ENCODE measurements at places on chromosomes 5 and 9.

GRCh38 chr9:79977074-79977435 lies 405.3 kb downstream of the TLE4 start:
- DNase-seq = peak; percentile 14

DNA sequence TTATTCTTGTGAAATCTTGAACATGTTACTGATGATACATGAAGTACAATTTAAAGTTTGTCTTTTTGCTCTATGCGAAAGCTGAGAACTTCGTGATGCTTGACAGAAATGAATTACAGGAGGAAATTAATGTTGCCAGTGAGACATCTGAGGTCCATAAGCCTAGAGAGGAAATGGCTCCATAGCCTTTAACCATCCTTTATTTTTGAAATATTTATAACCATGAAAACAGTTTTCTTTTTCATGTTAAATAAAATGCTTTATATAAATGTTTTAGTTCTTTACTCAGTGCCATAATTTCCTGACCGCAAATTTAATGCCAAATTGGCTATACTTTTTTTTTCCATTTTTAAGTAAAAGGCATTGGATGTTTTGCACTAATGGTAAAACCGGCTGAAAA lies 29.1 kb downstream of the F2RL2 start:
- DNase-seq = no peak

- no peak for DNase-seq
Observed at GRCh38 chr5:16563686-16564085, 53.1 kb downstream of the RETREG1 start.

- no peak for DNase-seq
Observed at GRCh38 chr9:112268413-112268812, 65.0 kb downstream of the PTBP3 start.

DNA sequence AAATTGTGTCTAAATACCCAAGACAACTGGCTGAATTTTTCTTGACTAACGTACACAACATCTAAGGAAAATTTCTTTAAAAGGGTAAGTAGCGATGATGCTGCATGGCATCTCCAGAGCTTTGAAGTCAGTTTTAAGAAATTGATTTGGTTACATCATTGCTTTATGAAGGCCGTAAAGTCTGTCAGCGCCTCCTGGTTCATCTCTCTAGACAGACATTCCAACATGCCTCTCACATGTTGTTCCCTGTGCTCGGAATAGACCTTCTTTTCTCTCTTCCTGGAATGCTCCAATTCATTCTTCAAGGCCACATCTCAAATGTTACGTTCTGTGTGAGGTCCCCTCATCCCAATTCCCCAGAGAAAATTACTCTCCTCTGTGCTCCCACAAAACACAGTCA lies 108.7 kb upstream of the SSBP2 start:
- DNase-seq = no peak

GRCh38 chr9:98168153-98168780 lies 24.2 kb downstream of the CORO2A start:
- DNase-seq = no peak
